ENCODE measurements at places on chromosomes 16 and 17.

DNA sequence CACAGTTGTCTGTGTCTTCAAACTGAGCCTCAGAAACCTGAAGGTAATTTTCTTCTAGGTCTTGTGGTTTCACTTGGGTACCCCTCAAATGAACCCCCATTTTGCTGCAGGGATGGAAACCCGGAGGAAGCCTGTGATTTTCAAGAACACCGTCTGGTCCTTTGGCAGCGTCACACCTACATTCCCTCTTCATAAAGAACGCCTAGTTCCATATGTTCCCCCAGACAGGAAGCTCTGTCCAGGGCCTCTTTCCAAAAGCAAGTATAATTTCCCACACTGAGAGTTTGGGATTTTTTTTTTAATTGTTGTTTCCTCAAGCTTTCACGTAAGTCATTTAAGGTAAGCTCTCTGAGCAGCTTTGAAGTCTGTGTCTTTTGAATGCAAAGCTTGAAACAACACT lies 515.0 kb downstream of the TMEM114 start:
- H3K4me3 ChIP-seq, result no peak overlapping the region
- no peaks in the 10 kb centered on the region for H3K4me1 ChIP-seq
- H3K36me3 ChIP-seq, result no peaks in the 10 kb centered on the region
- no peak for DNase-seq
- no peak overlapping the region for H3K27ac ChIP-seq

- DNase-seq, result no peak
- peak within 1 kb of the TSS; percentile 48 for H3K4me3 ChIP-seq
- no peaks in the 10 kb centered on the region for H3K27me3 ChIP-seq
These were observed at the start of gene ADORA2B for GRCh38 chr17:15944759-15945526. Gene ADORA2B (plus strand): TSS chr17:15945130. CDS start chr17:15945249, 119 bp downstream.

DNA sequence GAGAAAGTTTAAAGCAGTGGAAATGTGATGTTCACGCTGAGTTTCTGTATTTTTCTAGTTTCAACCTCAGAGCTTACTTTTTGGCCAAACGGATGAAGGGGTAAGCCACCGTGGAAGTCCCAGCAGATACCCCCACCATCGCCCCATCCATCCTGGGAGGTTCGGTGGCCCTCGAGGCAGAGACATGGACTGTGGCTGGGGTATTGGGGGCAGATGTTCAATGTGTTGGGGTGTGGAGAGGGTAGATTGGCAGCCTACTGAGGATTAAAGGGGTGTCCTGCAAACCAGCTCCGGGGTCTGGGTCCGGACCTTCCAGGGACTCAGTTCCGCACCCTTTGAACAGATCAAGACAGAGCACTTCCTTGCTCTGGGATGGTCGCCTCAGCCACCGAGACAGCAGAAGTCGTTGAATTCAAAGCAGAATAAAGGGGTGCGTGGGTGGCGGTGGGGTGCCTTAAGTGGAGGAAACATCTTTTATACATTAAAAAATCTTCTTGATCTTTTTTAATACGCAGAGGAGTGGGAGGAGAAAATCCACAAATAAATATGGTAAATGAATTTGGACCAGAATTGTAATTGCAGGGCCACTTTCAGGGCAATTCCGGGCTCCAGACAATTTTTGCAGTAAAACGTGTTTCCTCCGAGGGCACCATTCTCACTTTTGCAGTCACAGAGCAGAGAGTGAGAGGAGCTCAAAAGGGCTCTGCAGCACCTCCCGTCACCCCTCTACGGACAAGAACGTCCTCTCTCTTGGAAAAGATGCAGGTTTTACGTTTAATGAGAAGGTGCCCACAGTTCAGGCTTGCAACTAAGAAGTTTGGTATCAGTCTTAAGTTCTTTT lies 8.2 kb upstream of the CBX8 start:
- H3K27ac ChIP-seq, result no peak overlapping the region
- H3K4me1 ChIP-seq, result peaks cover 3% of the 10 kb centered on the region
- DNase-seq, result no peak
- H3K36me3 ChIP-seq, result no peaks in the 10 kb centered on the region
- peaks cover 95% of the 10 kb centered on the region for H3K27me3 ChIP-seq

DNA sequence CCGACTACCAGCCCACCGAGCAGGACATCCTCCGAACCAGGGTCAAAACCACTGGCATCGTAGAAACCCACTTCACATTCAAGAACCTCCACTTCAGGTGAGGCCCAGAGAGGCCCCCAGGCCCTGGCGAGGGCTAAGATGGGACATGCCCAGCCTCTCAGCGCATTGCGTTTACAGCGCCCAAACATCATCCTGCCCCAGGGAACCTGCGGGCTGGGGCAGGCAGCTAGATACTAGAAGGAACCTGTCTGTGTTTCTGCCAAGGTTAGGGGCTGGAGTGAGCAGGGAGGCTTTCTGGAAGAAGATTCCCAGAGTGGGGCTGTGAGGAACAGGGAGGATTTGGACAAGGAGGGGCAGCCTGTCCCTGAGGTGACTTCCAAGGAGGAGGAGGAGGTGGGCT lies 90.6 kb downstream of the AMFR start:
- no peaks in the 10 kb centered on the region for H3K36me3 ChIP-seq
- no peak overlapping the region for H3K4me3 ChIP-seq
- H3K27me3 ChIP-seq, result no peaks in the 10 kb centered on the region
- H3K27ac ChIP-seq, result no peak overlapping the region
- DNase-seq, result no peak

DNA sequence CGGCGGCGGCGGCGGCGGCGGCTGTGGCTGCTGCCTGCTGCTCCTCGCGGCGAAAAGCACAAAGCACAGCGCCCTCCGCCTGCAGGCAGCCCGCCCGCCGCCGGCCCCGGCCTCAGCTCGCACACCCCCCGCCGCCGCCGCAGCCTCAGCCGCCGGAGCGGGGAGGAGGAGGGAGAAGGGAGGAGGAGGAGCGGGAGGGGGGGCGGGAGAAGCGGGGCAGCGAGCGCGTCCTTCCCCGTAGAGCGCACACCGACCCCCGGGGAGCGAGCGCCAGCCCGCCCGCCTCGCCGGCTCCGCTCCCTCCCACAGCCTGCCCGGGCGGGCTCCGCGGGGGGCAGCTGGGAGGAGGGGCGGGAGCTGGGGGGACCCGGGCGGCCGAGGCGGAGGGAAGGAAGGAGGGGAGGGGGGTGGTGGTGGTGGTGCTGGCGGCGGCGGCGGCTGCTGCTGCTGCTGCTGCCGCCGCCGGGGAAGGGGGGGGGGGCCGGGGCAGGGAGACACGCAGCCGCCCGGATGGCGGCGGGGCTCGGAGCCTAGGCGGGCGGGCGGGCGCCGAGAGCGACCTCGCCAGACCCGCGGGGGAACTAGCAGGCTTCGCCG lies at the start of gene UBTF:
Gene UBTF, minus strand, starts transcription at position 60 of the 597 bp plus-strand sequence. CDS start 1,446 bp downstream, outside the sequence.
- peak within 1 kb of the TSS; percentile 83 for H3K4me3 ChIP-seq
- no peaks in the 10 kb centered on the region for H3K27me3 ChIP-seq
- H3K36me3 ChIP-seq, result peaks cover 28% of the 10 kb centered on the region
- DNase-seq, result peak; percentile 70

DNA sequence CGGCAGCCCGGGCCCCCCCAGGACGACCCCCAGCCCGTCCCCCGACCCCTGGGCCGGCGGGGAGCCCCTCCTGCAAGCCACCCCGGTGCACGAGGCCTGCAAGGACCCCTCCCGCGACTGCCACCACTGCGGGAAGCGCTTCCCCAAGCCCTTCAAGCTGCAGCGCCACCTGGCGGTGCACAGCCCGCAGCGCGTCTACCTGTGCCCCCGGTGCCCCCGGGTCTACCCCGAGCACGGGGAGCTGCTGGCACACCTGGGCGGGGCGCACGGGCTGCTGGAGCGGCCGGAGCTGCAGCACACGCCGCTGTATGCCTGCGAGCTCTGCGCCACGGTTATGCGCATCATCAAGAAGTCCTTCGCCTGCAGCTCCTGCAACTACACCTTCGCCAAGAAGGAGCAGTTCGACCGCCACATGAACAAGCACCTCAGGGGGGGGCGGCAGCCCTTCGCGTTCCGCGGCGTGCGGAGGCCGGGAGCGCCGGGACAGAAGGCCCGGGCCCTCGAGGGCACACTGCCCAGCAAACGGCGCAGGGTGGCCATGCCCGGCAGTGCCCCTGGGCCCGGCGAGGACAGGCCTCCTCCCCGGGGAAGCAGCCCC lies 15.6 kb upstream of the ZFPM1 start:
- H3K36me3 ChIP-seq, result no peaks in the 10 kb centered on the region
- no peaks in the 10 kb centered on the region for H3K4me1 ChIP-seq
- no peak overlapping the region for H3K4me3 ChIP-seq
- H3K27me3 ChIP-seq, result peaks cover under 1% of the 10 kb centered on the region
- no peak for DNase-seq

- peaks cover 7% of the 10 kb centered on the region for H3K27me3 ChIP-seq
- no peak for DNase-seq
- H3K27ac ChIP-seq, result no peak overlapping the region
- no peak overlapping the region for H3K4me3 ChIP-seq
- no peaks in the 10 kb centered on the region for H3K4me1 ChIP-seq
These were observed 181.7 kb downstream of the BANP start for GRCh38 chr16:88132836-88133506.

DNA sequence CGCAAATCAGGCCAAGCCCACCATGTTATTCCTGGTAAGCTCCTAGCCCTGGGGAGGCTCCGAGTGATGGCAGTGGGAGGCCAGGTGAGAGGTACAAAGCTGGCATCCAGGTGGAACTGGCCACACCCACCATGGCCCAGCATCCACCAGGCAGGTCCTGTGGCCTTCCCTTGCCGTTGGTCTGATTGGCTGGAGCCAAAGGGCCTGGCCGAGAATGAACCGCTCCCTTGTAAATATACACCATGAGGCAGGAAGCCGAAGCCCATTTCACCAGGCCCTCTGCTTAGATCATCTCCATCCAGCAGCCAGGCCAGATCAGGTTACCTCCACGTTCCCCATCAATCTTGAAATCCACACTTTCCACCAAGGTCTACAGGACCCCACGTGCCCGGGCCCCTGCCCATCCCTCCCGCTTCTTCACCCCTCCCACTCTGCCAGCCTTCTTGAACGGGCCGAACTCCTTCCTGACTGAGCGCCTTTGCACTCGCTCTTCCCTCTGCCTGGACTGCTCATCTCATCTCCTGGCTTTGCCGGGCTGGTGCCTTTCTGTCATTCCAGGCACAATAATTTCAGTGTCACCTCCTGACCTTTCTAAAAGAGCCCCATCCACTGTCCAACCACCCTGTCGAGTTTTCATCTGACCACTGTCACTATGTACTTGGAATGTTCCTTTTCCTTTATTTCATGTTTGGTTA lies 5.8 kb downstream of the SOCS1 start:
- no peak overlapping the region for H3K4me3 ChIP-seq
- no peaks in the 10 kb centered on the region for H3K27me3 ChIP-seq
- H3K4me1 ChIP-seq, result no peaks in the 10 kb centered on the region
- no peak for DNase-seq

DNA sequence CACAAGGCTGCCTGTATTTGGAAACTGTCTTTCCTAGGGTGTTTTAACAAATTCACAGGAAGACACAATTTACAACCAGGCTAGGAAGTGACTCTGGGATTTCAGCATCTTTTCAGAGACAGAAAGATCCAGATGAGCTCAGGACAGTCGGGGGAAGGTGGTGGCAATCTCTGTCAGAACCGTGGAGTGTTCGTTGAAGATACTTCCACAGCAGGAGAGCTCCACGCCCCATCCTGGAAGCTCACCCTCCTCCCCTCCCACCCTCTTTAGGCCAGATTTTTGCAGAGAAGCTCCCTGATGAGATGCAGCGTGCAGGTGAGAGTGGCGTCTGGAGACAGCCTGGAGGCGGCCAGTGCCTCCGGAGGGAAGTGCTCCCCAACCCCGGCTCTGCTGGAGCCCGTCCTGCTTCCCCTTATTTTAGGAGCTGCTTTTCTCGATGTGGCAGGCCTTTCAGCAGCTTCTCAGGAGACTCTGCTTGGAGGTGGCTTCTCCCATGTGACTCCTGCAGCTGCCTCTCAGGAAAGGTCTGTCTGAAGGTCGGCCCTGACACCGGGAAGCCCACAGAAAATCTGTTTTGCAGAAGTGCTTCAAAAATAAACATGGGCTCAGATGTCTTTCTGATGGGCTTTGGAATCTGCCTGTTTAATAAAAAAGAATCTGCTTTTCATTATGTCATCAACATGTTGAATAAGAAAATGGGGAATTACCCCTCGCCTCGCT lies 186.4 kb upstream of the CHMP6 start:
- H3K36me3 ChIP-seq, result no peaks in the 10 kb centered on the region
- H3K27ac ChIP-seq, result no peak overlapping the region
- no peak for DNase-seq
- H3K4me1 ChIP-seq, result no peaks in the 10 kb centered on the region

- DNase-seq, result no peak
- H3K27ac ChIP-seq, result peak overlapping the region; percentile 80
- H3K27me3 ChIP-seq, result no peaks in the 10 kb centered on the region
These were observed 5.5 kb upstream of the MXRA7 start for GRCh38 chr17:76716146-76716838.

DNA sequence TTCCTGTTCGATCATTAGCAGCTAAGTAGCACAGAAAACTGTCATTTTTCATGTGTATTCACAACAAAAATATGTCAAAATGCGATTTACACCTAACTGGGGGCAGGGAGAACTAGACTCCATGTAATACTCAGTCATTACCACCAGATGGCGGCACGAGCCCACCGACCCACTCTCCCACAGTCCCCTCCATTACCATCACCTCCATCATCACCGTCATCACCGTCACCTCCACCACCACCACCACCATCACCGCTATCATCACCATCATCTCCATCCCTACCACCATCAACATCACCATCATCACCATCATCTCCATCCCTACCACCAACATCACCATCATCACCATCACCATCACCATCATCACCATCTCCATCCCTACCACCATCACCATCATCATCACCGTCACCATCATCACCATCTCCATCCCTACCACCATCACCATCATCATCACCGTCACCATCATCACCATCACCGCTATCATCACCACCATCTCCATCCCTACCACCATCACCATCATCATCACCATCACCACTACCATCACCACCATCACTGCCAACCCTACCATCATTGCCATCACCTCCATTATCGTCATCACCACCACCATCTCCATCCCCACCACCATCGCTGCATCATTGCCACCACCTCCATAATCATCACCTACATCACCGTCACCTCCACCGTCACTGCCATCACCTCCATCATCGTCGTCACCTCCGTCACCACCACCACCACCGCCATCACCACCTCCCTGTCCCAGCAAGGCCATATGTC lies 14.4 kb downstream of the NDUFAF8 start:
- H3K4me1 ChIP-seq, result peaks cover 7% of the 10 kb centered on the region
- H3K4me3 ChIP-seq, result no peak overlapping the region
- peaks cover 23% of the 10 kb centered on the region for H3K36me3 ChIP-seq
- no peak overlapping the region for H3K27ac ChIP-seq
- DNase-seq, result no peak
- no peaks in the 10 kb centered on the region for H3K27me3 ChIP-seq

All from RWPE2 (cell line).